ENCODE measurements at places on chromosomes 6 and 20.

DNA sequence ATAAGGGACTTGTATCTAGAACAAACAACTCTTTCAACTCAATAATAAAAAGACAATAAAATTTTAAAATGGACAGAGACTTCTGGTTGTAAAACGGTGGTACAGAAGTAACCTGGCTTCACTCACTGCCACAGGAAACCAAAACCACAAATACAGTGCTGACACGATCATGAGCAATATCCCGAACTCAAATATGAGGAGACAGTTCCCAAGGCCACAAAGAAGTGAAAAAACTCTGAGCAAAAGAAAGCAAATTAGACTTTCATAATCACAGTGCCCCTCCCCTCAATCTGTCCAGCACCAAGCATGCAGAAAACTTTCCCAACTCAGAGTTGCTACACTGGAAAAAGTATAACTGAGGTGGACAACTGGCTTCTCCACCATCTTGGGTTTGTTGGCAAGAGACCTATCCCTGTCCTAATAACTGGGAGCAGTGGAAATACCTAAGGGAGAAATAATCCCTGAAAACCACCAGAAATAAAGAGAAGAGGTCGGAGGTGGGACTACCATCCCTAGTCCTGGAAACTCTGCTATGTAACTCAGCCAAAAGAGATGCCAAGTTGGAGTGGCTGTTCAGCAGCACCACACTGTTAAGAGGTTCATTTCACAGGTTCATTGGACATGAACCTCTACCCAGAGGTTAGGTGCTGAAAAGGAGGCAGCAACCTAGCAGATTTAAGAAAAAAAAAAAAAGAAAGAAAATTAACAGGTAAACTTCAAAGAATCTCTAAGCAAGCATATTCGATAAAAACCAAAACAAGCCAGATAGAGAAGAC lies 55.5 kb downstream of the REV3L start:
- no peak for DNase-seq

GRCh38 chr6:166046226-166046625 lies 121.4 kb downstream of the TBXT start:
- no peak for DNase-seq

- DNase-seq, result no peak
Measured at GRCh38 chr6:71457929-71458328, 169.3 kb downstream of the OGFRL1 start.

DNA sequence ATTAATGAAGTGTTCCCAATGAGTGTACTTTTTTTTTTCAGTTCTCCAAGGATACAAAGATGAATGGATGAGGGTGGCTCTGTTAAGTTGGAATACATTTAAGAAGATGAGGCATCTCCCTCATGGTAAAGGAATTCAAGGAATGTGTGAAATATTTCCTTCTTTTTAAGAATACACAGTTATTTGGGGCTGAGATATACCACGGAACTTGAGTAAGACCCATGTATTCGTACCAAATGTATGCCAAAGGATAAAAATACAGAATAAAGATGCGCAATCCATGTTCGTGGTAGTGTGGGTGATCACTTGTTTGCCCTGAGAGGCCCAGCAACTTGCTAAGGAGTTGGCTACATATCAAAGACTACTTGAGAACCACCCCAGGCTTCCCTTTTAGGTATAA lies 164.2 kb upstream of the TCF21 start:
- DNase-seq, result no peak

- no peak for DNase-seq
Measured at GRCh38 chr20:58612121-58612691, 38.9 kb upstream of the STX16 start.

GRCh38 chr6:111057074-111057752 lies 30.1 kb upstream of the SLC16A10 start:
- peak; percentile 13 for DNase-seq

GRCh38 chr20:47353692-47354463 lies 2.6 kb downstream of the ZMYND8 start:
- DNase-seq, result peak; percentile 68

- no peak for DNase-seq
Measured at GRCh38 chr6:150887978-150888563, 22.6 kb downstream of the MTHFD1L start.

DNA sequence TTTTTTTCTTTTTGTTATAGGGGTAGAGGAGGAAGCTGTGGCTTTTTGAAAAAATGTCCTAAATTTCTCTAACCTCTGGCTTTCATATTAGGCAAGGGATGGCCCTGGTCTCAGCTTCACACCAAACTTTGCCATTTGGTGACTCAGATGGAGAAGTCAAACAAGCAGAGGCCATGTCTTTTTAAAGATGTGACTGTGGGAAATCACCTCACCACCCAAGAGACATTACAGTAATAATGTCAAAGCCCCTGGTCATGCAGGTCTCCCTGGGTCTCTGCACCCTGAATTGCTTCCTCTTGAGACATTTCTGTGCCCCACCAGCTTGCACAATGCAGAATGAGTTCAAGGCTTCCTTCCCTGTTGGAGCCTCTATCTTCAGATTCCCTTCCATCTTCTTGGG lies 39.5 kb upstream of the ADGRF5 start:
- no peak for DNase-seq

- DNase-seq, result no peak
Measured at GRCh38 chr20:53412577-53413185, 181.0 kb downstream of the ZNF217 start.

Data from hematopoietic multipotent progenitor cell treated with erythropoietin and hydrocortisone succinate and interleukin-3 and kit ligand, for 17 days (in vitro differentiated cells).